8988T (cell line): ENCODE measurements at places on chromosomes 3 and 15.

DNA sequence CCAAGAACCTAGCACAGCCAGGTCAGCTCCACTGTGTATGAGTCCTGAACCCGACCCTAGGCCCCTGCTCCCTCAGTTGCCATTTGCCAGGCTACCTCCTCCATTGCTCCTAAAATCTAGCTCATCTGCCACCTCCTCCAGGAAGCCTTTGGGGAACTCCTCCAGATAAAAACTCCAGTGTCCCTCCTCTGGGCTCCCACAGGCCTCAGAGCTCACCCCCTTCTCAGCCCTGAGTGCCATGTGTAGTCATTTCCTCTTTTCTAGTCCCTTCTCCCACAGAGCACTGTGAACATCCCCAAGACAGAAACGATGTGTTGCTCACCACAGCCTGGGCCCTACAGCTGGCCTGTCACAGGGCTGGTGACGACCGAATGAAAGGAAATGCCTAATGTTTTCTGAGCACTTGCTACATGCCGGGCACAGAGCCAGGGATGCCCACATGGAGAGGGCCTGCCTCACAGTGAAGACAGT is 61.0 kb downstream of the IQSEC1 start:
- DNase-seq = no peak

DNA sequence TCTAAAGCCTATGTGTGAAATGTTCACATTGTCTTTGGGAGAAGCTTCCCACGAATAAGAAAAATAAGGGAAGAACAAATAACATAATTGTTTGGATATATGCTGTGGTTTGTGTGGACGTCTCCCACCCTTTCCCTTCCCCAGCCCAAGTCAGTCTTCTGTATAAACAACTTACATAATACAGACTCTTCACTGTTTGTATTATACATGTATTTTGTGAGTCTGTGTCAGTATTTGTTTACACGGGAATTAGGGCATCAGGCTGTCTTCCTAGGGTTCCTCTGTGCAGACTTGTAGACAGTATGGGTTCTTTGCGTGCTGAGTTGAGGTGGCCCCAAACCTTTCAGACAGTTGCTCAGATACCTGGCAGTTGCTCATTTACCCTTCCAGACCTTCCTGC is 103.4 kb downstream of the IGF1R start:
- DNase-seq = no peak

DNA sequence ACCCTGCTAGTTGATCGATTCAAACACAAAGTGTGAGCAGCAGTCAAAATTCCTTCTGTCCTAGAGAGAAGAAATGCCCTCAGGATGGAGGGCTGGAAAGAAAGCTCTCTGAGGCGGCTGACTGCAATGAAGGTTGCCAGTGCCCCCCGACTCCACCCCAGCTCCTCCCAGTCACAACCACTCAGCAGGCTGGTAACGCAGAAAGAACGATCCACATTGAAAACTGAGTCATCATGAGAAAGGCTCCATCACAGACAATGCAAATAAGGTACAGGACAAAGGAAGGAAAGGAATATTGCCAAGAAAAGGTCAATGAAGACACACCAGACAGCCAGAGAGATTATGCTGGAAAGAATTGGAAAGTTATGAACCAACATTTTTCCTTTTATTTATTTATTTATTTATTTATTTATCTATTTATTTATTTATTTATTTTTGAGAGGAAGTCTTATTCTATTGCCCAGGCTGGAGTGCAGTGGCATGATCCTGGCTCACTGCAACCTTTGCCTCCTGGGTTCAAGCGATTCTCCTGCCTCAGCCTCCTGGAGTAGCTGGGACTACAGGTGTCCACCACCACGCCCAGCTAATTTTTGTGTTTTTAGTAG is 17.4 kb upstream of the VGLL4 start:
- DNase-seq = no peak

- peak; percentile 77 for DNase-seq
These were observed 566 bp downstream of the ETV5 start for GRCh38 chr3:186108106-186108940.

DNA sequence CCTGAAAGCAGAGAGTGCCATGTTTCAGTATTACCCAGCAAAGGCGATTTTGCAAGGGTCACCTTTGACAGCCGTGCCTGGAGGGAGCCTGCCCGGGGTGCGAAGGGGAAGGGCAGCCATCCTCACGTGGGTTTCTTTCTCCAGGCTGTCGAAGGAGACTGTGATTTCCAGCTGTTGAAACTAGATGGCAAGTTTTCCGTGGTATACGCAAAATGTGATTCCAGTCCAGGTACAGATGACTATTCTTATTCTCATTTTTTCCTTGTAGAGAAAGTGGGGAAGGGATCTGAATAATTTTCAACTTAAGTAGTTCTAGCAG is 3.4 kb downstream of the AHSG start:
- DNase-seq = no peak

GRCh38 chr3:128794067-128794768 is 68.2 kb downstream of the RAB7A start:
- DNase-seq = no peak

DNA sequence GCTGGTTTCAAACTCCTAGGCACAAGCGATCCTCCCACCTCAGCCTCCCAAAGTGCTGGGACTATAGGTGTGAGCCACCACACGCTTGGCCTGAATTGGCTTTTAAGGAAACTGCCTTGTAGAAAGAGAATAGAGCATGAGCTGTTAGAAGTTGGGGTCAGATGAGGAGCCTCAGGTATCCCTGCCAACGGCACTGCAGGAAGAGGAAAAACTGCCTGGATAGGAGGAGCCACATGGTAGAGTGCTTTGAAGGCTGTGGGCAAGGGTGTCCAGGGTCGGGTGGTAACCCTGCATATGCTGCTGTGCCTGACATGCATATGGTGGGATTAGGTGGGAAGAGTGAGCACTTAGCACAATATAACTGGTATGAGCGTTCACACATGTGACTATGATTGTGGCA is 55.0 kb downstream of the BSN start:
- DNase-seq = no peak

DNA sequence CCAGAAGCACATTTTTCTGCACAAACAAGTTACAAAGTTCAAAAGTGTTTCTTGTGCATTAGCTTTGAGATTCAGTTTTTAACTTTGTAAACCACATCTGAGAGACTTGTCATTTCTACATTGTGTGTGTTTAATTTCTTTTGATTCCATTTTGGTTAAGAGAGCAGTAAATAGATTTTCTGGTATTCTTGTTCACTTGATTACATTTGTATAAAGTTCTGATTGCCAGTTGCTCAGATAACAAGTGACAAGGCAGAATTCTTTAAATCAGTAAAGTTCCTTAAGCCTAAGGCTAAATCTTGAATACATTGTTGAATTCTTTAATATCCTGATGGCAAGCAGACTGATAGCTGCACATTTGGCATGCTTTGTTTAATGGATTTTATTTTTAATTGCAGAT is 3.1 kb upstream of the FBXO22 start:
- DNase-seq = no peak

DNA sequence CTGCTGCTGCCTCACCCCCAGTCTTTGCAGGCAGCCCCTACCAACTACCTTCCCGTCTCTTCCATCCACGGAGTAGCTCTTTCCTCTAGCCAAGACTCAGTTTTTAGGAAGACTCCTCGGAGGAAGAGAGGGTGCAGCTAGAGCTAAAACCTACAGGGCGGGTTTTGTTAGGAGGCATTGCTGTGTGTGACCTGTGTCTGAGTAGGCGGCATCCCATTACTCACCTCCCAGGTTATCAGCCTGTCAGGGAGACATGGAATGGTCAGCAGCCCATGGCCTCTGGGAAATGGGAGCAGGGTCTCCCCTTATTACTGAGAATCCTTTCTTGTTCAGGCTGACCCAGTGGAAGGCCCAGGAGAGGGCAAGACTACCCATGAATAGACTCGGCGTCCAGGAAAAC is 43.8 kb upstream of the FGD5 start:
- no peak for DNase-seq

DNA sequence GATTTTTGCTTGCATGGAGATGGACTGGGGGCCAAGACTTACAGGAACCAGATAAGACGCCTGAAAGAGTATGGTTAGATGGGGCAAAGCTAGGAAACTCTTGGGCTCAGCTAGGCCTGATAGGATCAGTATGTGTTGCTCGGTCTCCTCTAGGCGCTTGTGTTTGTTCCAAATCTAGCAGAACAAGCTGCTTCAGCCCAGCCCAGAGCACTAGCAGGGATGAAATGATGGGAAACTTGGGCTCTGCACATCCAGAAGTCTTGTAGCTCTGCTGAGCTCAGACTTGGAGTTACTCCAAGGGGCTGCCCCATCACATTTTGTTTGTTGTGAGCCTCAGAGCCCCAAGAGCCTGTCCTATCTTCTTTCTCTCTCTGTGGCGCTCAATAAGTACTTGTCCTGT is 34.7 kb downstream of the FOXL2 start:
- no peak for DNase-seq

DNA sequence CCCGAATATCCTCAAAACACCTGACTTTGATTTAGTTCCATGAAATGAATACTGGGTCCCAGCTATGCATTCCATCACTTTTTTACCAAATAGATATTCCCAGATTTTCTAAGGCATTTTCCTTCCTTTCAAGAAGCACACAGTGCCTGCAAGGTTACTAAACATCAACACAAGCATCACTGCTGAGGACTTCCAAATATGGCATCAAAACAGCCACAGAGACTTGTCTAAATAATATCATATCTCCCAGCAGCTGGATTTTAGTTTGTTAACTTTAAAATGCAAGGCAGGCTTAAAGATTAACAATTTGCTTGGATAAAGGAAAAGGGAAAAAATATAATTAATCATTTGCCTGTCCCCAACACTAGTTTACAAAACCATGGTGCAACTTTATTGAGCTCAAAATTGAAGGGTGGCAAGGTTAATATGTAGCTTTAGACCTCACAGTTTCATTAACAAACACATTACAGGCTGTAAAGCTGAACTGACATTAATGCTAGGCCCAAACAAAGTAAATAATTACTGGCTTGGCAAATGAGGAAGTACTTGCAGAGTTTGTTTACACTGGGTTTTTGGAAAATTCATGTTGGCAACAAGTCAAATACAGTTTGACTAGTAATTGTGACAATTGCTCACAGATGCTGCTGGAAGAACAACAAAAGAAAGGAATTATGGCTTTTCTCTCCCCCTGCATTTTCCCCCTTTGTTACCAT is 401.7 kb upstream of the CDIN1 start:
- DNase-seq = no peak

DNA sequence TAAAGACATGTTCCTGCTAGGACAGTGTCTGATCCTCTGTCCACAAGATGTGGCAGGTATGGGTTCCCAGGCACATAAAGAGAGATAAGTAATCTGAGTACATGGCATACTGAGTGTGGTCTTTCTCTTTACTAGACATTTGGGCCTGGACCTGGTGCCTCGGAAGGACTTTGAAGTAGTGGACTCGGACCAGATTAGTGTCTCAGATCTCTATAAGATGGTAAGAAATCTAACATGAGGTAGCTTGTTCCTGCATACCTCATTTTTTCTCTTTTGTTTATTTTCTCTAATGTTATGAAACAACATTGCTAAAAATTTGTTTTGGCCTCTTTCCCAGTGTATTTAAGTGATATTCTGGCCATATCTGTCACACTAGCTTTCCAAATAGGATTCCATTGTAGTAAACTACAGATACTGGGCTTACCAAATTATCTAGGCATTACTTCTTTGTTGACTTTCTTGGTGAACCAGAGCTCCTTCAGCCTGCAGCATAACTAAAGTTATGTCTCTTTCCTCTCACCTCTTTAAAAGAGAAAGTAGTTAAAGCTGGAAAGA is 309.8 kb upstream of the MANF start:
- DNase-seq = no peak

GRCh38 chr3:34696831-34697230 is 898.4 kb downstream of the PDCD6IP start:
- DNase-seq = no peak

DNA sequence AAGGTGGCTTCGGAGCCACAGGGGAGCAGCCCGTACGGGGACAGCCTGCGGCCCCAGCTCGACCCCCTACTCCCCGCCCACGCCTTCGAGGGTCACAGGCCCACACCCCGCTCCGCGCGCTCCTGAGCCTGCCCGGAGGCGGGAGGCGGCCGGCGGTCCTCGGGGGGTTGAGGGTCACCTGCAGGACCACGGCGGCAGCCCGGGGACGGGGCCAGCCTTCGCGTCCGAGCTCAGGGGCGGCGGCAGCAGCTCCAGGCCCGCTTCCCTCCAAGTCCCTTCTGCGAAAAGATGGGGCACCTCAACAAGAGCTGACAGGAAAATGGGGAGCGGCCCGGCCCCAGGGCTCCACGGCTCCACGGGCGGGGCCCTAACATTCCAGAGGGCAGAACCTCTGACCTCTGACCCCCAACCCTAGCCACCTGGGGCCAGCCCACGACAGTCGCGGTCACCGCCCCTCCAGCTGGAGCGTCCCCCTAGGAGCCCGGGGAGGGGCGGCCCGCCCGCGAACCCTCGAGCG is 428 bp downstream of the LYSMD4 start:
- no peak for DNase-seq

DNA sequence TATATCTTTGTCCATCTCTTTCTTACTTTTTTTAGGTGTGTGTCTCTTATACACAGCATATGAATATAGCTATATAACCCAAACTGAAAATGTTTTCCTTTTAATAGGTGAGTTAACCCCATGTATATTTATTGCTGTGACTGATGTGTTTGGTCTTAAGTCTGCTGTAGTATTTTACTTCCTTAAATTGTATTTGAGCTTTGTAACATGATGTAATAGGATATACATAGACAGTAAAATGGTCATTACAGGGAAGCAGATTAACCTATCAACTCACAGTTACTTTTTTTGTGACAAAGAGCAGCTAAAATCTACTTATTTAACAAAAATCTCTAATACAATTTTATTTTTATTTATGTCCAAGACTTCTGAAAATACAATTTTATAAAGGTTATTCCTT is 51.8 kb upstream of the CDAN1 start:
- DNase-seq = no peak

GRCh38 chr3:80770106-80771074 is 991.1 kb downstream of the GBE1 start:
- no peak for DNase-seq

DNA sequence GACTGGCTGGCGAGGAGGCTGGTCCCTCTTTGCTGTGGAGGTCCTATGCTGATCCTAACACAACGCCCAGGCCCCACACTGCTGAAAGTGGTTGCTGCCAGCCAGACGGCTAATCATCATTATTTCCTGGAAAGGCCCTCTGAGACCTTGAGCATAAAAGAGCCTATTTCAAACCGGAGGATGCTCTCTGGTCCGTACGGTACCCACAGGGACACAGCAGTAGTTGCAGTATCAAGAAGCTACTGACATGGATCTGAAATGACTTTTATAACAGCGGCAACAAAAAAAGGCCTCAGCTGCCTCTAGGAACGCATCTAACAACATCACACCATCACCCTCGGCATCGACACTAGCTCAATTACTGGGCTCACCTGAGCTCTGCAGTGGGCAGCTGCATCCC is 59.1 kb upstream of the FOXB1 start:
- no peak for DNase-seq

- no peak for DNase-seq
These were observed 391.4 kb upstream of the FRG2C start for GRCh38 chr3:75272691-75273090.

DNA sequence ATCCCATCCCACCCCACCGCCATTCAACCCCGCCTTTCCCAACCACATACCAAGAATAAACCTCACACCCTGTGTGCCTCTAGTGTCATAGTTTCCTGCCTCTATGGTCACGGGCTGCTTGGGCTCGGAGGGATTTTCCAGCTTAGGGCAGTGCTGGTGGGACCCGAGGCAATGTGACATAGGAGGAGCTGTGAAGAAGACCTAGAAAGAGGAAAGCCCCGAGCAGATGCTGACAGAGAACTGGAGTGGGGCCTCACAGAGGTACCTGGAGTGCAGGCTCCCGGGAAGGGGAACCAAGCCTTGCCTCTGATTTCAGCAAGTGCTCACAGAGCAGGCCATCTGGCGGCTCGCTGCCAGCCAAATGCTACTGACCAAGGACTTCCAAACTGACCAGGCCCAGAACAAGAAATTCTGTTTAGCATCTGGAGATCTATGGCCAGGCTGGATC is 27.5 kb downstream of the BHLHE40 start:
- DNase-seq = no peak

- no peak for DNase-seq
These were observed 57.8 kb upstream of the TGFBR2 start for GRCh38 chr3:30548600-30548999.
